ENCODE measurements at places on chromosomes 12 and 14. TPM values are rescaled to one million over a fixed set of nuclear protein-coding genes. Genes with fewer than 3 reads are reported as not detected.

DNA sequence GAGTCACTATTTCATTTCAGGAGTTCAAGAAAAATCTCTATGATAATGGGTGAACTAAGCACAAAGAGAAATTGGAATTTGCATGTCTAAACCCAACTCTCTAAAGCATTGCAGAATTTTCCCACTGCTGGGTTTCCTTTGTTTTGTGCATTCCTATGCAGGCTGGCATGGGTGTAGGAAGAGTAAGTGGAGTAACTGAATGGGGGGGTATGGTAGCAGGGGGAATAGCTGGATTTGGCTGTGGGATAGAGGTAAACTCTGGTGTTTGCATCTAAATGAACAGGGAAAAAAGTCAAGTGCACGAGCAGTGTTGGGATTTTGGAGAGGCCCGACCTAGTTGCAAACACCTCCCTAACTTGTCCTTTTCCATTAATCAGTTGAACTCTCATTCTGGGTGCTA, 159.1 kb downstream of the ANO4 start:
- no peak for DNase-seq

GRCh38 chr12:111673503-111673902, 12.3 kb downstream of the BRAP start:
- DNase-seq: peak; percentile 17

DNA sequence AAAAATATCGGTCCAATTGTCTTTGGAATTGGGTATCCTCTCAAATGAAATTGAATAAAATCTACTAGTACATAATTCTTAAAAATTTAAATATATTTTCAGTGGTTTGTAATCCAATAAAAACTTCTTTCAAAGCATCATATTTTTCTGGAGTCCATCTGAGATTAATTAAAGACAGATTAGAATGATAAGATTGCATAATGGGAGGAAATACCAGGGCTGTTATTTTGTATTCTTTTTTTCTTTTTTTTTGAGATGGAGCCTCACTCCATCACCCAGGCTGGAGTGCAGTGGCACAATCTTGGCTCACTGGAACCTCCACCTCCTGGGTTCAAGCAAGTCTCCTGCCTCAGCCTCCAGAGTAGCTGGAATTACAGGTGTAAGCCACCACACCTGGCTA, 103.8 kb downstream of the TMTC3 start:
- no peak for DNase-seq

DNA sequence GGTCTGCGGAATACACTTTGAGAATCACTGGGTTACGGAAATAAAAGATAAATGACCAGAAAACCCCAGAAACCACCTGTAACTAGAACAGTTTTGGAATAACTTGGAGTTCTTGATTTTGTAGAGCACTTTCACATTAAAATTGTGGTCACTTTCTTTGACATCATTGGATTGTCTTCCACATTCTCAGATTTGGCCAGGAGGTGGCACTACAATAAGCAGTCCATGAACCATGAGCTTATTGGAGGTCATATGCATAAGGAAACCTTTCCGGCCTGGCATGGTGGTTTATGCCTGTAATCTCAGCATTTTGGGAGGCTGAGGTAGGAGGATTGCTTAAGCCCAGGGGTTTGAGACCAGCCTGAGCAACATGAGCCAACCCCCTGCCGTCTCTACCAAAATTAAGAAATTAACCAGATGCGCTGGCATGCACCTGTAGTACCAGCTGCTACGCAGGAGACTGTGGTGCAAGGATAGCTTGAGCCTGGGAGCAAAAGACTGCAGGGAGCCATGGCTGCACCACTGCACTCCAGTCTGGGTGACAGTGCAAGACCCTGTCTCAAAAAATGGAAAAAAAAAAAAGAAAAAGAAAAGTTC, 107.7 kb upstream of the CAND1 start:
- peak; percentile 44 for DNase-seq

Gene STXBP6
- total RNA-seq: 2.6 TPM

Gene FAR2
- total RNA-seq: 21.9 TPM

DNA sequence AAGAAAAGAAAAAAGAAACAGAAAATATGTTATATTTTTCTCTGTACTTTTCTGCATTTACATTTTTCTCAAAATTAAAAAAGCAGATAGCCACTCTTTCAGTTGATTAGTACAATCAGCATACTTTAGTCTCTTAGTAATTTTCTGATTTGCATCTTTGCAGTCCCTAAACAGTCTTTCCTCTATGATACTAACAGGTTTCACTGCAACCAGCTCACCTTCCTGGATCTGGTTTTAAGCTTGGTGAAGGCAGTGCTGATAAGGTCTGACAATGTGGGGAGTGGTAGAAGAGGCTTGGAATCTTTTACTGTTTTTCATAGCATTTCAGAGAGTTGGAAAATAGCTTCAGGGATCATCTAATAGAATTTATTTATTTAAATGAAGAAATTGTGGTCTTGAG, 457.6 kb downstream of the ZFP36L1 start:
- DNase-seq: no peak

- peak; percentile 69 for DNase-seq
Observed at GRCh38 chr12:130031571-130032189, 127.9 kb upstream of the TMEM132D start.

Gene POTEG
- total RNA-seq: 0.45 TPM

DNA sequence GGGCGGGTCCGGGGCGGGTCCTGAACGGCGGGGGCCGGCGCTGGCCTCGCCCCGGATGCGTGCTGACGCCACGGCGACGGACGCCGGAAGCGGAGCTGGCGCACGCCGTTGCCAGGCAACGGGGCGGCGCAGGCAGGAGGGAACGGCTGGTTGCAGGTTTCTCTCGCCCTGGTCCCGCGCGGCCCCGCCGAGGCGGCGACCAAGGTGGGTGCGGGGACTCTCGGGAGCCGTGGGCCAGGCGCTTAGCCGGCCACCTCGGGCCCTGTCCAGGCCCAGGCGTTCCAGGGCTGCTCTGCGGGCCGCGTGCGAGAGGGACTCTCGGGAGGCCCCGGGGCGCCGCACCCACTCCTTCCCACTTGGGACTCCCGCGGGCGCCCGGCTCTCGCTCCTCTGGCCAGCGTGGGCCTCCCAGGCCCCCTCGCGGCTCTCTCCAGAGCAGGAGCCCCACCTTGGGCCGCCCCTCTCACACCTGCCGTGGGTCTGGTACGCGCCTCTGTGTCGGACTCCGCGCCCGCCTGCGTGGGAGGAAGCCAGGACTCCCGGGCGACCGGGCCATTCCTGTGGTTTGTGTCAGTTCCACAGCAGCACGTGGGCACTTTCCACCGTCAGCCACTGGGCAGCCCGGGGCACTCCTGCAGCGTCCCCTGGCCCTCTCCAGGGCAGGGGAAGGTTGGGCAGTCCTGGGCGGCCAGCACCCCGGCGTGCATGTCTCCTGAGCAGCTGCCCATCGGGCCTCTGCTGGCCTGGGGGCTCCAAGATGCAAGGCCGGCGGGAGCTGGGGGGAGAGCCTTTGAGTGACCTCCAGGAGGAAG, at the start of gene CLBA1:
Gene CLBA1, plus strand, starts transcription at position 114 of the 812 bp plus-strand sequence. Its CDS starts 644 bp downstream, at position 758.
- peak; percentile 98 for DNase-seq

Gene LALBA
- total RNA-seq: not detected

DNA sequence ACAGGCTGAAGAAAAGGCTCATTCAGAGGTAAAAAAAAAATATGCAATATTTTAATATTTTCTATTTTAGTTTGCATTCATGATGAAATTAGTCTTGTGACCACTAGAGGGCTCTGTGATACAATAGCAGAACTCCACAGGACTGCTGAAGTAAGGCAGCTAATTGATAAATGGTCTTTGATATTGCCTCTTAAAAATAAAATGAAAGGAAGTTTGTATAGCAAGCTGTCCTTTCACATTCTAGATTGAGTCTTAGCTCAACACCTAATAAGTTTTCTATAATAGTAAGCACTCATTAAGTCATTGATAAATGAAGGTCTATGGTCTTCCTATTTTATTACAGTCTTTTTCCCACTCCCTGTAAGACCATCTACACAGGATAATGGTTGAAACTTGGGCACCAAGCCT, 315.7 kb downstream of the NAV3 start:
- DNase-seq: peak; percentile 11

DNA sequence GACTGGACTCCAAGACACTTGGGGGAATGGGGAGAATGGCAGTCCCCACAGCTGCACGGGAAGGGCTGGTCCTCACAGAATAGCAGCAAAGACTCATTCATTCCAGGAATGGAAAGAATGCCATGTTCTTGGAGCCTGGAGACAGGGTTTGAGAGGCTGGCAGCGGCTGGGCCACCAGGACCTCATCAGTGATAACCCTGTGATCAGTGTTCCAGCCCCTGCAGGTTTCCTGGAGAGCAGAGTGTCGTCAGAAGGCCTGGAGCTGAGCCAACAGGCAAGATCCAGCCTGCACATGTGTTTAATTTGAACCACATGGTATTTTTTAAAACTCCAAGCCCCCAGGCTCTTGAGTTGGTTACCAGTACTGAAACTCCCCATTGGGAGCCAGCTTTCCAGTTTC, 11.3 kb downstream of the BDKRB1 start:
- peak; percentile 75 for DNase-seq

Gene PTHLH
- 75.0 TPM for total RNA-seq

Gene KRT3
- total RNA-seq: not detected

Gene GPRC5D
- total RNA-seq: not detected

Gene RNASE3
- not detected for total RNA-seq

Gene NT5DC3
- total RNA-seq: 5.7 TPM

Gene MLXIP
- total RNA-seq: 7.1 TPM

DNA sequence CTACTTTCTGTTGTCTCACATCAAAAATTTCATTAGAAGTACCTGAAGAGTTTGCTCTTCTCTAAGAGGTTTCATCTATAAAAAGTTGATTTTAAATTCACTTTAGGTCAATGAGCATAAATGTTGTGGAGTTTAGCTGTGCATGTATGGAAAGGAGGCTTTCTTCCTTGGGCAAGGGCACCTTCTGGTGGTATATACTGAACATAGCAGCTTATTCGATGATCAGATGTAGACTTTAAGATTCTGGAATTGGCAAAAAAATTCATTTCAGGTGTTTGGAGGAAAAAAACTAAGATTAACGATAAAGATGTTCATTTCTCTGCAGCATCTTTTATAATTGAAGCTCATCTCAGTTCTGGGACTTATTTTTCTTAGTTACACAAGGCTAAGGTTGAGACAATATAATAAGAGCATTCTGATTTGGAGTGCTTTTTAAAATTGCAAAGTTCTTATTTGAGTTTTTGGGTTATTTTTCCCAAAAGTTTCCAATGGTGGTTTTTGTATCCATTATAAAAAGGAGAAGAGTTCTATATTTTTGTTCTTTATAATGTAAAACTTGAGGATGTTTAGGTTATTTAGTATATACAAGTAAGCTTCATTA, 46.8 kb downstream of the TMEM117 start:
- peak; percentile 43 for DNase-seq

Gene TC2N
- total RNA-seq: 5.7 TPM

GRCh38 chr12:126994599-126994998, 1272.4 kb upstream of the TMEM132C start:
- no peak for DNase-seq

Measured in Daoy (cell line).